CD4-positive, alpha-beta T cell treated with Interleukin-1 beta for 1 hour (primary cell): ENCODE measurements at places on chromosomes 12 and 14.
A peak's percentile ranks its signal among the peaks of the same experiment; 100 is the strongest.

DNA sequence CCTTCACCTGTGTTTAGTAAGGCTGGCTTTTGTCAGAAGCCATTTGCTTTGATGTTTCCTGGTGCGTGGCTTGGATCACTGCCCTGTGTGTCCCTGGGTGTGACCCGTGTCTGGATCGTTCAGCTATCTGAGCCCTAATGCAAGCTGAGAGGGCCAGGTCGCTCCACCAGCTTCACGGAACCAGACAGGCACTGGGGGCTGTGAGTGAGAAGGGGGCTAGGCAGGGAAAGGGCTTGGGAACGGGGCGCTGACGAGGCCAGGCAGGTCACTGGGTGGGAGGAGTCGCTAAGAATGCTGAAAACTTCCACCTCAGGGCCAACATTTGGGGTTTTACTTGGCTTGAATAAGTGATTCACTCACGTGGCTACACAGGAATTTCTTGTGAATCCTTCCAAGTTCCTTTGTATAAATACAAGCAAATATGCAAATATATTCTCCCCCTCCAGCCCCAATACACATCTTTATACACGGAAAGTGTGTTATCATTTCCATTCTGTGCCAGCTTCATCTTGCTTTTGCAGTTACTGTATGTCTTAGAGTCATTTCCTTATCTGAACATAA is 24.2 kb upstream of the MMP17 start:
- no peak for DNase-seq

DNA sequence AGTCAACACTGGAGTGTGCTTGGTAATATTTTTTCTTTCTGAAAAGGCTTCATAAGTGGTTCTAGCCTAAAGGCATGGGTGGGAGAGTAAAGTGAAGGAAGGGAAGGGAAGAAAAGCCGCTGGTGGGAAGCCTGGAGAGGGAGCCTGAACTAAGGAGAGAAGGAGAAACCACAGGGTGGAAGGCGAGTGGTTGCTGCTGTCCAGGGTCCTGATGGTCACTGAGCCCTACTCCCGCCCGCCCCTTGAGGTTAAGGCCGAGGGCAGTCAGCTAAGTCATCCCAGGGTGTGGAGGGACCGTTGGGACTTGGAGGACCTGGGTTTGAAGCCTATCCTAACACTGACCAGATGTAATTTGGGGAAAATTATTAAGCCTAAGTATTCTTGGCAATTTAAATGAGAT is 189.1 kb downstream of the PIWIL1 start:
- no peak for DNase-seq

DNA sequence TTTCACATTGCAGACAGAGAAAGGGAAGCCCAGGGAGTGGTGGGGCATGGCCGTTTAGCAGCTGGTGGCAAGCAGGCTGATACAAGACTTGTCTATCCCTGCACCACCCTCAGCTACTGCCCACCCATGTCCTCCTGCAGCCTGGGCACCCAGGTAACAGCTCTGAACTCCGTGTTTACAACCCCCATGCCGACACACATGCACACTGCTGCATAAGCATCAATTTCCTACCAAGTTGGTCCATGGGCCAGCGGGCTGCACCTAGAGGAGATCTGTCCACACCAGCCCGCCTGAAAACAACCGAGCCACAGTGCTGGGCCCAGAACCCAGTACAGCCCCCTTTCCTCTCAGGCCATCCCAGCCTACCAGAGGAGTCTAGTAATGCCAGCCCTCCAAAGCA is 75.9 kb upstream of the C14orf180 start:
- no peak for DNase-seq

- DNase-seq, result no peak
Measured at GRCh38 chr14:52269100-52269499, 1.6 kb downstream of the PTGDR start.

- peak; percentile 7 for DNase-seq
Measured at GRCh38 chr14:68468437-68469207, 324.2 kb downstream of the ZFP36L1 start.

GRCh38 chr12:79665212-79665887 is 25.4 kb downstream of the PAWR start:
- DNase-seq, result no peak

DNA sequence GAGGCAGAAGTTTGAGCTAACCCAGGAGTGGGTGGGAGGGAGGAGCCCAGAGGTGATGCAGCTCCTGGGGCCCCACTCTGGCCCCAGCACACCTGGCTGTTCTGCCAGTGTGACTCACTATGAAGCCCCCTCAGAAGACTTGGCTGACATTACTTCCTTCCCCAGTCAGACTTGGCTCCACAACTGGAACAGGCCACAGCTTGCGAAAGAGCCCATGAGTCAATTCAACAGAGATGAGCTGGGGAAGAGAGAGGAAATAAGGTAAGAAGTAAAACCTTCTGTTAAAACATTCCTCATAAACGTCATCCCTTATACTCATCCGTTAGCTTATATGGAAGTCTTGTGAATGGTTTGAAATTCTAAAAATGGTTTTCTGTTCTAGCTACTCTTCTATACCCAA is 245.9 kb downstream of the ADAMTS20 start:
- no peak for DNase-seq

GRCh38 chr14:79549515-79549914 is 661.8 kb downstream of the DIO2 start:
- DNase-seq, result no peak

- DNase-seq, result no peak
Measured at GRCh38 chr12:113173081-113173698, 12.1 kb downstream of the DDX54 start.

- DNase-seq, result no peak
Measured at GRCh38 chr12:56362130-56363059, at the start of gene APOF. TSS of gene APOF (minus strand) at chr12:56362857. CDS start at chr12:56362745, 112 bp downstream.

GRCh38 chr12:57734591-57734990 is 4.0 kb downstream of the AGAP2 start:
- DNase-seq, result no peak

DNA sequence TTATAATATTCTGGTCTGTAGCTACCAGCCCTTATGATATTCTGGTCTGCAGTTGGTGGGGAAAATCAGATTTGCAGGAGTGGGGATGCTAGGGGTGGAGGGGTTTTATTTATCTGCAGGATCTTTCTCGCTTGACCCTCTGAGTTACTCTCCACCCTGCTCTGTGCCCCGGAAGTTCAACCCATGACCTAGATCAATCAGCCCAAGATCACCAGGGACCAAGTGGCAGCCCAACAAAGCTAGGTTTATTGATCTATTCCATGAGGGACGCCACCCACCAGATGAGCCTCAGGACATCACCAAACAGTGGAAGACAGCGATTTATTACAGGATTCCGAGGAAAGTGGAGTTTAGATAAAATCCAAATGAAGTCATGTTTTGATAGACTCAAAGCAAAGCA is 25.8 kb upstream of the C12orf76 start:
- no peak for DNase-seq

GRCh38 chr12:67855103-67855502 is 134.1 kb upstream of the IFNG-AS1 start:
- DNase-seq, result no peak

DNA sequence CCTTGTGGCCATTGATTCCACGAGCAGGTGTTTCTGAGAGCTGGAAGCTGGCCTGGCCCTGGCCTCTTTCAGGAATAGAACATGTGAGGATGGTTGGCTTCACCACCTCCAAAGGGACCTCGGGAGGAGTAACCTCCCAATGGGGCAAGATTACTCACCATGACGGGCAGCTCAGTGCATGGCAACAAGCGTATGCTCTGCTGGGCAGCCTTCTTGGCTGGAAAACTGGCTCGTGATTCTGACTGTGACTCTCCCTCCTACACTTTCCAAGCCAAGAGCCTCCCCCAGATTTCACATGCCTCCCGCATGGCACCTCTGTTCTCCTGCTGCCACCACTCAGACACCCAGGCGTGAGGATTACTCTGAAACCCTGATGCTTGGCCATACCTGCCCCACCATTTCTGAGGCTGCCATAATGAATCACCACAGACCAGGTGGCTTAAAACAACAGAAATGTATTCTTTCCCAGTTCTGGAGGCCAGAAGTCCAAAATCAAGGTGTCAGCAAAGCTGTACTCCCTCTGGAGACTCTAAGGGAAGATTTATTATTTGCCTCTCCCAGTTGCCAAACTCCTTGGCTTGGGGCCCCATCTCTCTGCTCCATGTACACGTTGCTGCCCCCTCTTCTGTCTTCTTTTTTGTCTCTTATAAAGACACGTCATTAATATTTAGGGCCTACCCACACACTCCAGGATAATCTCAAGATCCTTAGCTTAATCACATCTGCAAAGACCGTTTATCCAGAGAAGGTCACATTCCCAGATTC is 215.9 kb downstream of the CHST11 start:
- no peak for DNase-seq

GRCh38 chr12:27008081-27008480 is 6.1 kb downstream of the TM7SF3 start:
- DNase-seq, result no peak

- no peak for DNase-seq
Measured at GRCh38 chr14:72745546-72745945, 148.4 kb downstream of the DPF3 start.

- no peak for DNase-seq
Measured at GRCh38 chr14:32478050-32478449, 149.0 kb downstream of the AKAP6 start.
